ENCODE measurements at places on chromosomes 1 and 21.

GRCh38 chr1:23191199-23191598 lies 22.5 kb upstream of the LUZP1 start:
- no peak for DNase-seq

DNA sequence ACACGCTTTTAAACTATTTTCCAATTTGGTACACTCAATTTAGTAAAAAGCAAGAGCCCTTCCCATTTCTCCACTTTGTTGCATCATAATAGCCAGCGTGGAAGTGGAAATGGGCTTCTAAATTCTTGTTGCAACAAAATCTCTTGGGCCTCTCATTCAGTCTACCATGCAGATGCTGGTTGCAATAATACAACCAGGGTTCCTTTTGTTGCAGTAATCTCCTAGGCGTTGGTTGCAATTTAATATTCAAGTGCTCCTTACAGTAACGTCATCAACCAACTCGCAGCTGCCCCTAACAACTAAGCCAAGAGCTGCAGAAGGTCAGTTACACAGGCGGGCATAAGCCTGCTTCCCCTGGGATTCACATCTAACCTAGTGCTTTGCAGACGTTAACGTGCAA lies 2.7 kb upstream of the HDGF start:
- DNase-seq: no peak

DNA sequence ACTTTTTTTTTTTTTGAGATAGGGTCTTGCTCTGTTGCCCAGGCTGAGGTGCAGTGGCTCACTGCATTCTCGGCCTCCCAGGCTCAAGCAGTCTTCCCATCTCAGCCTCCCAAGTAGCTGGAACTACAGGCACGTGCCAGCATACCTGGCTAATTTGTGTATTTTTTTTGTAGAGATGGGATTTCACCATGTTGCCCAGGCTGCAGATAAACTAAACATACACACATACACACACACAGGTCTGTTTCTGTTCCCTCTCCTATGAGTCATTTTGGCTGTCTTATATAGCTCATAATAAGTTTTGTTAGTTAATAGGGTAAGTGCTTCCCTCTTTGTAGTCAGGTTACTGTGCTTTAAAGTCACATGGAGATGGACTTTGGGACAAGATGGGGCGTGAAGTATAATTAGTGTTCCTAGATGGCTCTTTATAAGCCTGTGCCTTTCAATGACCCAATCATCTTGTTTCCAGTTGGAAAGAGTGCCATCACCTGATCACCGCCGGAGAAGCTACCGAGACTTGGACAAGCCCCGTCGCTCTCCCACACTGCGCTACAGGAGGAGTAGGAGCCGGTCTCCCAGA lies 9.1 kb downstream of the PRPF38A start:
- DNase-seq: no peak

DNA sequence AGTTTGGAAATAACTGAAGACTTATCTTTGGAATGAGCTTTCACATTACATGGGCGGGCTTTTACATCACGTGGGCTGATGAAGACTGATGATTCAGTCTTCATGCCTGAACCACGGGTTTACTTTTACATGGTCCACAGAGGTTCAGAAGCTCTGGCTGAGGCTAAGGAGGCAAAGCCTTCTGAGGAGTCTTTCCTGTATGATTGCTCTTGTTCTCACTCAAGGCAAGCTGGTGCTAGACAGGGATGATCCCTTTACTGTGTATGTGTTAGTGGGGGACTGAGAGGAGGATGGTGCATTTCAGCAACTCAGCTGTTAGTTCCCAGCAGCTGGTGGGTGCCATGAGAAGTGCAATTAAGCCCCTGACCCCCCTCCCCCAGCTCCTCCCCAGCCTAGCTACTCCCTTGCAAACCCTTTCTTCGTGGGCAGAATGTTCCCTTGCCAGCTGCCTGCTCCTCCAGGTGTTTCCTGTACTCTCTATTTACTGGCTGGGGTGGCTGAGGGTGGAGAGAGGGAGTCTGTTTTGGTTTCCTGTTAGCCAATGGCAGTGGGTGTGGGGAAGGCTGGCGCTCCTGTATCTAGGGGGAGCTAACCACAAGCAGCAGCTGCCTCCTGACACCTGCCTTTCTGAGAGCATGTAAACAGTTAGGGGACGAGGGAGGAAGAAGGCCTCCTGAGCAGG lies 15.4 kb downstream of the BTG2 start:
- peak; percentile 52 for DNase-seq

- no peak for DNase-seq
Measured at GRCh38 chr21:25368531-25368930, 238.8 kb downstream of the MRPL39 start.

DNA sequence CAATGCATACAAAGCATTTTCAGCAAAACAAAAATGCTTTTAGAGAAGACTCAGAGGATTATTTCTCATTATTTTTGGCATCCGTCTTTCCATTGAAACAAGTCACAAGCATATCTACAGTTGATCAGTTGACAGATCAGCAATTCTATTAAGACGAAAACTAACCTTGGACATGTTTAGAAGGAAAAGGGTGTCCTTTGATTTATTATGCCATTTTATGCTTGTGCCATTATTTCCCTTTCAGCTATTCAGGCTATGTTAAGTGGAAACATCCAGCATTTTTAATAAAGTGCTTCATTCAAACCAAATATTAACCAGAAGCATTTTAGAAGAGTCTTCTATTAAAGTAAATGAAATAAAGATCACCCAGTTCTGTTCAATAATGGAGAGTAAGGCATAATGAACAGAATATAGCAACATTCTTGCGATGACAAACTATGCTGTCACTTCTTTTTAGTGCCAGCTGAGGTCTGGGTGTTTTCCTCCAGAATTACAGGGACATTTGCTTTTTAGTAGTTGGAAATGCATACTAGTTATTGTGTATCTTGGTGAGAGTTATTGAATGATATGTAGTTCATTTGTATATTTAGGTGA lies 481.4 kb downstream of the PLA2G4A start:
- DNase-seq: no peak

DNA sequence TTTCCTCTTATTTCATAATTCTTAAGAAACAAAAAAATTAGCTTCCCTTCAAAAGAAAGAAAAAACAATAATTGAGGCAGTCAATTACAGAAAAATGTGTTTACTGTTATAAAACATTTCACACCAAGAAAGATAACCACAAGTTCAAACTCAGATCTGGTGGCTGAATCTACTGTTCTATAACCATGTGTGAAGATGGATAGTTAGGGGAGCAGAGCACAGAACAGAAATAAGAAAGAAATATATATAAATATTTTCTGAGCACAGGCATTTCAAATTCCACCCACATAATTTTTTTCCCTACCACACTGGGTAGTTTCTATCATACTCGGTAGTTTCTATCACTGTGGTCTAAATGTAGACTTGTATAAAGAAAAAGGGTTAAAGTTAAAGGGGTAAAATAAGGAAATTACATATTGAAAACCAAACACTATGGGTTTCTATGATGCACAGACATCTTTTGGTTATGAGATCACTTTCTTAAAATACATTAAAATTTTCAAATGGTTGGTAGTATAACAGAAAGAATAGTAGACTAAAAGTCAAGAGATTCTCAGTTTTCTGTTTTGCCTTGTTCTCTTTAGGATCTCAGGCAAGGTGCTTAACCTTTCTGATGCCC lies 10.8 kb downstream of the LYST start:
- no peak for DNase-seq

DNA sequence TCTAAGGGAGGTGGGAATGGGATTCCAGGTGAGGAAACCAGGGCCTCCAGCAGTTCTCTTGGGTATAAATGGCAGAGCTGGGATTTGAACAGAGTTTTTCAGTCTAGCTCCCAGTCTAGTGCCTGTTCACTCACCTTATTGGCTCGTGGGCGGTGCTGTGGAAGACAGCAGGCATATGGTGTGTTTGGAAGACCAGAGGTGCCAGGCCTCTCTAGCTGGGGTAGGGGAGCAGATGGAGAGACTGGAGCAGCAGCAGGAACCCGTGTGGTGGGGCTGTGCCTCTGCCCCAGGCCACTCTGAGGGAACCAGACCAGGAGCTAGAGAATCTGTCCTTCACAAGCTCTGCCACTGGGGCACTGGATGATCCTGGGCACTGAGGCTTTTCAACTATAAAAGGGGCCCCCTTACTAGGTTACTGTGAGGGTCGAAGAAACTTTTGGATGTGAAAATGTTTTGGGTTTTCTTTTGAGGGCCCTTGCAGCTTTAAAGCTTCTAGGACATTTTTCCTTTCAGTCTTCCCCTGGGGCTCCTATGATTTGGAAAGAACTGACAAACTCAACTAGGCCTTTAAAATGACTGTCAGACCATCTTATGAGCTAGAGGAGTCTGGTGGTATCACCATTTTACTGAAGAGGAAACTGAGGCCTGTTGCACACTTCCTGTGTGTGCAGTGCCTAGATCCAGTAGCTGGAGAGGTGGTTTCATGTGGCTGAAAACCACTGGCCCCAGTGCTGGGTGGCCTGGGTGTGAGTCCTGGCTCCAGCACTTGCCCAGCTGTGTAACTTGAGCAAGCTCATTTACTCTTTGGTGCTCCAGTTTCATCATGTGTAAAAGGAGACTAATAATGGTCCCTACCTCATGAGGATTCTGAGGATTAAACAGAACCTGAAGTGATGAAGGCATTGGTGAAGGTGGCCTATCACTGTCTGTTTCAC lies 6.1 kb downstream of the DMRTB1 start:
- no peak for DNase-seq

GRCh38 chr1:7406641-7407543 lies 364.2 kb upstream of the VAMP3 start:
- no peak for DNase-seq

DNA sequence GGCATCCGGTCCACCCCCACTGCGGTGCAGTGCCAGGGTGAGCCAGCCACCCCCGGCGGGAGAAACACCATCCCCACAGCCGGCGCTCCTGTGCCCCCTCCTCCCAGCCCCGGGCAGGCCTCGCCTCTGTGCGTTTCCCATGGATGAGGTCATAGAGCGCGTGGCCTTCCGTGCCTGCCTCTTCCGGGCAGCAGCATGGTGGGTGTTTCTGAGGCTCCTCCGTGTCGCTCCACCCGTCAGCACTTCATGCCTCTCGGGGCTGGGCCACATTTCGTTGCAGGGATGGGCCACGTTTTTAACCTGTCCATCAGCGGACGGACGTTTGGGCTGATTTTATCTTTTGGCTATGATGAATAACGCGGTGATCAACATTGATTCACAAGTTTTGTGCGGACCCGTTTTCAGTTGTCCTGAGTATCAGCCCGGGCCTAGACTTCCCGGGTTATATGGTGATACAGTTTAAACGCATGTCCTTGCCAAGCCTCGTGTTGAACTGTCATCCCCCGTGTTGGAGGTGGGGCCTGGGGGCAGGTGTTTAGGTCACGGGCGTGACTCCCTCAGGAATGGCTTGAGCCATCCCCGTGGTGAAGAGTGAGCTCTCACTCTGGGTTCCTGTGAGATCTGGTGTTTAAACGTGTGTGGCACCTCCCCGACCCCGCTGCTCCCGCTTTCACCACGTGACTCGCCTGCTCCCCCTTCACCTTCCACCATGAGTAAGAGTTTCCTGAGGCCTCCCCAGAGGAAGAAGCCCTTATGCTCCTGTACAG lies 64.8 kb downstream of the SLX9 start:
- no peak for DNase-seq

DNA sequence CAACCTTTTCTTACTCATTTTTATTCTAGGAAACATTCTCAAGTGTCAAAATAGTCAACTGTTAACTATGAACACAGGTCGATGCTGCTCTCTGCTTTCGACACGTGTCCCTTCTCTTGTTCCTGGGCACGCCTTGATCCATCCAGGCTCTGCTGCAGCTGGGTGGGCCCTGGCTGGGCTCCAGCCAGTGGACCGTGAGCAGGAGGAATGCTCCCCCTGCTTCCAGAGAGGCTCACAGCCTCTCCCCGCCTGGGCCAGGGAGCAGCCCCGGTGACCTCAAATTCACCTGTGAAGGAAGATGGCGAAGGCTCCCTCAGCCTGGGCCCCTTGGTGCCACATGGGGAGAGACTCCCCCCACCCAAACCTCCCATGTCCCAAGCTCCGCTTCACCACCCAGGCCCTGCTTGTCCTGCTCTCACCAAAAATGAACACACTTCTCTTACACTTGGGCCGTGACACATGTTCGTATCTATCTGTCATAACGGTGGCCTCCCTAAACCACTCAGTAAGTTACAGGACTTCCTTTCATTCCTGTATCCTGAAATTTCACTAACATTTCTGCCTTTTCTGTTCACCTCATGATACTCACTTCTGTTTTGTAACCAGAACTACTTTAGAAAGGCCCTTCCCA lies 24.6 kb upstream of the ADARB1 start:
- DNase-seq: no peak

DNA sequence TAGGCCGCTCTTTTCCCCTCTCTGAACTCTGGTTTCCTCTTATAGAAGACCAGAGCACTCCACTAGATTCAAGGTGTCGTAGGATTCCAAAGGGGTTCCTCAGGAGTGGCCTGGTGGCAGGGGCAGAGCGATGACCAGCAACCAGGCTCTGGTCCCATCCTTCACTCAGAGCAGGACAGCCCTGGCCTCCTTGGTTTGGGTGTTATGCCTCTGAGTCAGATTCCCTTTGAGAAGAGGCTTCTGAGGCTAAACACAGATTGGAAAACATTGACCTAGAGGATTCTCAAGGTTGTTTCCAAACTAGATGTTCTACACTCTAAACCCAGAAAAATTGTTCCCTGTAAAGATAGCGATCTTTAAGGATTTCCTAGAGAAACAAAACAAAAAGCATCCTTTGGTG lies 49.8 kb upstream of the IKBKE start:
- DNase-seq: no peak

GRCh38 chr1:234773936-234774677 lies 164.1 kb upstream of the IRF2BP2 start:
- DNase-seq: no peak

- DNase-seq: no peak
Measured at GRCh38 chr1:102219463-102219862, 222.7 kb upstream of the OLFM3 start.

DNA sequence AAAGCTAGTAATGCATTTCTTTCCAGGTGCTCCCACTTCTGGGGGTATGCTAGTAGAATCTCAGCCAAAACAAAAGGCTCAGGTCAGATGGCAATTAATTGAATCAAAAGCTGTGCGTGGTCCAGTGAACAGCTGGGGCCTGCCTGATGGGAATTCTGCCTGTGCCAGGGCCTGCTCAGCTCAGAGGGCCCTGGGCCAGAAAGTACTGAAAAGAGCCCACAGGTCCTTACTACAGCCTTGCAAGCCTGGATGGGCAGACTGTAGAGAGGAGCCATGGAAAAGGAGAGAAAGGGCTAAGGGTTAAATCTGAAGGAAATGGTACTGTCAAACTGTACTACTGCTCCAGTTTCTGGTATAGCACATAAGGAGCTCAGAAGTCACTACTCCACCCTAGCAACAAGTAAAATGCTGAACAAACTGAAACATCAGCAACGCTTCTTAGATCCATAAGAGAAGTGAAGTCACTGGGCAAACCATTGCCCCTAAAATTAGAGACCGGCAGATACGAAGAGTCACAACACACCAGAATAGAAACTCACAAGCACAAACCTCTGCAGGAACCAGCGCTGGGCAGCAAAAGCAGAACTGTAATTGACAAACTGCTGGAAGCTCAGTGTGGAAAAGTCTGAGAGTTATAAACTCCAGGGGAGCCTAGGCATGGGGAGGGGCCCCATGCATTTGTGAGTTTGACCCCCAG lies 121.1 kb upstream of the SYT6 start:
- no peak for DNase-seq

GRCh38 chr1:246748867-246749266 lies 24.7 kb downstream of the SCCPDH start:
- no peak for DNase-seq

- no peak for DNase-seq
Measured at GRCh38 chr1:227791425-227792143, 23.9 kb upstream of the PRSS38 start.

- no peak for DNase-seq
Measured at GRCh38 chr21:43703035-43703880, 15.7 kb upstream of the PDXK start.

Data from CMK (cell line).